Esophagus muscularis mucosa (tissue), 4 donors: ENCODE measurements at places on chromosomes 5 and 9. TPM values are rescaled to one million over a fixed set of nuclear protein-coding genes. Genes with fewer than 3 reads are reported as not detected.

DNA sequence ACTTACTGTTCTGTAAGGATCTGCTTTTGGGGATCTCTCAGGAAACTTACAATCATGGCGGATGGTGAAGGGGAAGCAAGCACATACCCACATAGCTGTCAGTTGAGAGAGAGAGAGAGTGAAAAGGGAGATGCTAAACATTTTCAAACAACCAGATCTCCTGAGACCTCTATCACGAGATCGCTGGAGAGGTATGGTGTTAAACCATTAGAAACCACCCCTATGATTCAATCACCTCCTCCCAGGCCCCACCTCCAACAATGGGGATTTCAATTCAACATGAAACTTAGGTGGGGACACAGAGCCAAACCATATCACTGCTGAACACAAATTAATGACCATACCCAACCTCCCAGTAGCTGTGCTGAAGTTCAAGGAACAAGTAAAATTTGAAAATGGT lies 48.2 kb upstream of the PRDM9 start:
- no peaks in the 10 kb centered on the region for H3K36me3 ChIP-seq
- DNase-seq, result no peak
- no peak overlapping the region for H3K27ac ChIP-seq
- H3K4me1 ChIP-seq, result no peaks in the 10 kb centered on the region

DNA sequence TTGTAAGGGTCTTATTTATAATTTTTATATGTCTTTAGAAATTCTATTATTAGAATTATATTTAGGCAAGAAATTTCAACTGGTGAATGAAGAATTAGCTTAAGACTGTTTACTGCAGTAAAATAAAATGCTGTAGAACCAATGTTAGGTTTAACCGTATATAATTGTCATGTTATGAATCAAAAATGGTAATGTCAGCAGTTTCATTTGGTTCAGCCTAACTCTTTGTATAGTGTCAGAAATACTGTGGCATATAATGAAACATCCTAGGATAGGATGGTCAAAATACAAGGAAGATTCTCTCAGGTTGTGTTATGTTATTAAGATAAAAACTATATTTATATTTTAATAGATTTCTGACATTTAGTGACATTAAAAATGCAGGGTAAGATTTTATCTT lies 64.4 kb upstream of the EIF4EBP3 start:
- H3K36me3 ChIP-seq, result peaks cover 48% of the 10 kb centered on the region
- H3K27ac ChIP-seq, result no peak overlapping the region
- DNase-seq, result no peak
- H3K4me3 ChIP-seq, result no peak overlapping the region
- H3K27me3 ChIP-seq, result no peaks in the 10 kb centered on the region

DNA sequence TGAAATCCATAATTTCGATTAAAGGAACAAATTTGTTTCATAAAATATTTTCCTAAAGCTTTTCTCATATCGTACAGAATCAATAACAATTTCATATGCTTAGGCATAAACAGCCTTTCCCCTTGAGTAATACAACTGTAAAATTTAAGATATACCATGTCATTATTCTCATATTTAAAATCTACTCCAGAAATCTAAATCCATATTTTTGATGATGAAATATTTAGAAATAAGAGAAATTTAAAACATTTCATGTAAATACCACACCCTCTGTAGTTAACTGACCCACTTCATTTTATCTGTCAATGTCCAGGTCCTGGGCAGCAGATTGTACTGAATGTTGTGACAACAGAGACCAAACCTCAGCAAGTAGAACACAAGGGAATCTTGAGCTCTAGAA lies 5.1 kb downstream of the POC5 start:
- H3K4me1 ChIP-seq, result peaks cover 13% of the 10 kb centered on the region
- H3K36me3 ChIP-seq, result peaks cover 9% of the 10 kb centered on the region
- no peak overlapping the region for H3K27ac ChIP-seq
- H3K4me3 ChIP-seq, result no peak overlapping the region
- no peak for DNase-seq

DNA sequence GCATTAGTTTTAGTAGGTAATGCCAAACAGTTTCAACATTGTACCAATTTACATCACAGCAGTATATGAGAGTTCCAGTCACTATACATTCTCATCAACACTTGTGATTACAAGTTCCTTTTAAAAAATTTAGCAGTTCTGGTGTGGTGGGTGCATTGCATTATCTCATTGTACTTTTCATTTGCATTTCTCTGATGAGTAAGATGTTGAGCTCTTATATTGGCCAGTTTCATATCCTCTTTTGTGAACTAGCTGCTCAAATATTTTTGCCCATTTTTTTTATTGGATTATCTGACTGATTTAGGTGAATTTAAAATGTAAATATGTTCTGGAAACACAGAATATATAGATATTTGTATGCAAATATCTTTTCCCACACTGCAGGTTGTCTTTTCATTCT lies 160.9 kb upstream of the NR3C1 start:
- no peaks in the 10 kb centered on the region for H3K36me3 ChIP-seq
- no peak overlapping the region for H3K4me3 ChIP-seq
- no peaks in the 10 kb centered on the region for H3K27me3 ChIP-seq

CATSPER3 gene
- total RNA-seq, result not detected

DNA sequence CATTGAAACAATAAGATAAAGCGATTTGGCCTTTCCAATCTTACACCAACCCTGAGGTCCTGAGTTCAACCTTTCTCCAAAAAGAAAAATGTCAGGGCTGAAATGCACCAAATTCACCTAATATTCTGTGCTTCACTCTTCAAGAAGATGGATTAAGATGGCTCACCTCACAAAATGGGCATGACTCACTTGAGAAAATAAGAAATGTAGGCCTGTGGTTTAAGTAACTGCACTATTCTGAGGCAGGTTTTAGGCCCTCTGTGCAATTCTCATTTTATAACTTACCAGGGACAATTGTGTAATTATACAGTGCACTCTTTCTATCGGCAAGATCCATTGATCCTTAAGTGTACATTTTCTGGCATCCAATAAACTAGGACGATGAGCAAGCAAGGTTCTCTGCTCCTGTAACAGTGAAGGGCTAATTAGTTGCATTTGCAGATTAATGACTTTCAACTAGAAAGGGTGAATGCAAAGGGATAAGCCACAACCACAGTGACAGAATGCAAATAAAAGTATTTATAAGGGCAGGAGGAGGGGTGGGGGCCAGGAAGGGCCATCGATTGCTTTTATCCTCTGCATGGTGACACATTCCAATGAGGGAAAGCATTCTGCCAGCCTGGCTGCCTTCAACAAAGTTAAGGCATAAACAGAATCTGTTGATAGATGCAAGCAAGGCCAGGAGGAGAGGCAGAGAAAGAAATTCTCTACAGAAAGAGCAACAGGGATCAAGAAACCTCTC lies 214.5 kb downstream of the CAAP1 start:
- no peaks in the 10 kb centered on the region for H3K4me1 ChIP-seq
- H3K4me3 ChIP-seq, result no peak overlapping the region
- no peak overlapping the region for H3K27ac ChIP-seq
- no peak for DNase-seq

GRCh38 chr9:3662671-3663070 lies 136.9 kb upstream of the RFX3 start:
- H3K36me3 ChIP-seq, result no peaks in the 10 kb centered on the region
- DNase-seq, result no peak
- no peaks in the 10 kb centered on the region for H3K27me3 ChIP-seq
- H3K4me3 ChIP-seq, result no peak overlapping the region

IL13 gene
- not detected for total RNA-seq

DNA sequence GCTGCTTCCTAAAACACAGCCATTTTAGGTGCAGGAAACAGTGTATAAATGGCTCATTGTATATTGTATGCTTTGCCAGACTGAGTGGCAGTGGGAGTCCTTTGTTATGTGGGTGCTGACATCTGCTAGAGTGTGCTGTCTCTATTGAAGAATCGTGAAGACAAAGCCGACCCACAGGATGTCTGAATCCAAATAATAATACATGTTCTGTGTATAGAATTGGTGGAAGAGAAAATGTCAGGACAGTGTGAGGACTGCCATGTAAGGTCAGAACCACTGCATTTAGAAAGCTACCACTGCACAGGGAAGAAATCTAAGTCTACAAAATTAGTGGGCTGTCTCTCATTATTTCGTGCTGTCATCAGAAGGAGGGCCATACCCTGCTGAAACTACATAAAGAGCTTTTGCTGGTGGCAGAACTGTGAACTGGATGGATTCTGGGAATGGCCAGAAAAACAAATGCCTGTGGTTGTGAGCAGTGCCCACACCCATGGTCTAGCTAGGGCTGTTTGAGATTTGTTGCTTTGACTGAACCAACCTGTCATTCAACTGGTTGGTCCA lies 2.5 kb downstream of the IL7R start:
- H3K4me3 ChIP-seq, result no peak overlapping the region
- H3K4me1 ChIP-seq, result no peaks in the 10 kb centered on the region
- no peak for DNase-seq
- H3K27me3 ChIP-seq, result no peaks in the 10 kb centered on the region

GRCh38 chr5:87110721-87111120 lies 157.0 kb upstream of the RASA1 start:
- H3K4me1 ChIP-seq, result no peaks in the 10 kb centered on the region
- no peak overlapping the region for H3K4me3 ChIP-seq
- no peaks in the 10 kb centered on the region for H3K36me3 ChIP-seq
- no peak overlapping the region for H3K27ac ChIP-seq
- DNase-seq, result no peak

GLE1 gene
- 27.8 TPM for total RNA-seq

DNA sequence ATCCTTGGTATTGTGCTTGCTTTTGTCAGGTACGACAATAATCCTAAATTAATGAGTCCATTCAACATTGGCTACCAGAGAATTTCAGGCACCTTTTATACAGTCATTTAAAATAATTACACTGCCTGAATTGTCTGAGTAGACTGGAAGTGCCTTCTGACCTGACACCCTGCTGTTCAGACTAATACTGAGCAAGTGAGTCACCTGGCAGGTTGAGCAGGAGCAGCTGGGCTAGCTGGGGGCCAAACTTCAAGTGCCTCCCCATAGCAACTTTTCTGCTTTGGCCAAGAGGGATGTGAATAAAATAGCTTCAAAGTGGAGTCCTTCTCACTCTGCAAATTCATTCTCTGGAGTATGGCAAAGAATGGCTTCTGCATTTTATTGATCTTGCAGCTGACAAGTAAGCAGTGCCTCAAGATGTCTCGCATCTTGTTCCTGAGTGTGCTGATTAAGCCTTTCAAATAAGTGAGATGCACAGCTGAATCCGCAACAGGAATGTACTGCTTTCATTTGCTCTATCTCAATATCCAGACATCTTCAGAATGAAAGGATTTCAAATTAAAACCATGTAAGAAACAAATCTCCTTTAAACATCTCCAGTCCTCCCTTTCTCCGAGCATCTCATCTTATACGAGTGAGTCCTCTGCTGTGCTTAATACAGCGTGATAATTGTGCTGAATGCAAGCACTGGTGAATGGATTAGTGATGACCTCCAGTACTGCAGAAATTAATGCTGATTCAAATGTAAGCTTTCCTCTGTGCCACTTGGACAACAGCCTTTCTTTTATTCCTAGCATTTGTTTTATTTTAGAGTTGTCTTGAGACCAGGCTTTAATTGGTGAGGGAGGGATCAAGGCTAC lies 271.2 kb downstream of the EDIL3 start:
- no peak for DNase-seq
- H3K27me3 ChIP-seq, result no peaks in the 10 kb centered on the region
- H3K4me3 ChIP-seq, result no peak overlapping the region
- H3K27ac ChIP-seq, result no peak overlapping the region

- H3K27me3 ChIP-seq, result no peaks in the 10 kb centered on the region
- H3K4me3 ChIP-seq, result no peak overlapping the region
- no peaks in the 10 kb centered on the region for H3K4me1 ChIP-seq
These were observed 56.5 kb downstream of the GPR107 start for GRCh38 chr9:130110166-130110565.

DNA sequence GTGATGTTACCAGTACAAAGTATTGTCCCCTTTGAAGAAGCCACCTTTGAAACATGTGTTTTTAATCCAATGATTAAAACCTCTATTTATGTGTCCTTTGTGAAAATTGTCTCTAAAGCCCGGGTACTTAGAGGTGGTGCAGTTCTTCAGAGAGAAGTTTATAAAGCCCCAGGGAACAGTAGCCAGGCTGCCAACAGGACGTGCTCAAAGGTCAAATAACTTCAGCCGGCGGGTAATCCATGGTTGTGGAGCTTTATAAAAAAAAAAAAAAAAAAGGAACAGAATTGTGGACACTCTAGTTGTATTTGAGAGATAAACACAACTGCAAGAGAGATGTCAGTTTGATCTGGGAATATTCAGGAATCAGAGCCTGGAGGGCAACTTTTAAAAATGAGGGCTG lies 57.9 kb upstream of the CTNND2 start:
- no peaks in the 10 kb centered on the region for H3K27me3 ChIP-seq
- no peak overlapping the region for H3K4me3 ChIP-seq
- no peak for DNase-seq
- no peaks in the 10 kb centered on the region for H3K4me1 ChIP-seq
- H3K36me3 ChIP-seq, result no peaks in the 10 kb centered on the region
- H3K27ac ChIP-seq, result no peak overlapping the region

SV2C gene
- 0.23 TPM for total RNA-seq

MARCOL gene
- not detected for total RNA-seq

IL3 gene
- not detected for total RNA-seq

DNA sequence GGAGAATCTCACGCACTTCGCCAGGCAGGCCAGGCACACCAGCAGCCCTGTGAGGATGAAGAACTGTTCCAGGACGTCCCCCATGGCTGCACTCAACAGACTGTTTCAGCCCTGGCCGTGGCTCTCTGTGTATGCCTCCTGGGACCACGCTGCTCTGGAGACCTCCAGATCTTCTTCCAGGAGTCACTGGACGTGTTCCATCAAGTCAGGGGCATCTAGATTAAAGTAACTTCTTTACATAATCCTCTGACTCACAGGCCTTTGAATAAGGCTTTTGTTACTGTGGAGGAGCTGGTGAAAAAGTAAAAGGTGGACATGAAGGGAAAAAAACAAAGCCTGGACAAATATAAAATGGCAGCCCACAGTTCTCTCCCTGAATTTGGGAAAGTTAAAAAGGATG lies at the start of gene HSD17B3:
Gene HSD17B3, minus strand, starts transcription at position 156 of the 400 bp plus-strand sequence. Its CDS starts 72 bp downstream, at position 84.
- no peaks in the 10 kb centered on the region for H3K36me3 ChIP-seq
- no peak for DNase-seq
- H3K4me3 ChIP-seq, result no peak within 1 kb of the TSS
- no peaks in the 10 kb centered on the region for H3K27me3 ChIP-seq
- H3K27ac ChIP-seq, result no peak within 1 kb of the TSS

- no peaks in the 10 kb centered on the region for H3K4me1 ChIP-seq
- peaks cover 7% of the 10 kb centered on the region for H3K36me3 ChIP-seq
- H3K4me3 ChIP-seq, result no peak overlapping the region
- H3K27me3 ChIP-seq, result no peaks in the 10 kb centered on the region
- no peak for DNase-seq
These were observed 20.5 kb downstream of the ERAP2 start for GRCh38 chr5:96896806-96897205.
